ENCODE measurements at places on chromosomes 13 and 19.

DNA sequence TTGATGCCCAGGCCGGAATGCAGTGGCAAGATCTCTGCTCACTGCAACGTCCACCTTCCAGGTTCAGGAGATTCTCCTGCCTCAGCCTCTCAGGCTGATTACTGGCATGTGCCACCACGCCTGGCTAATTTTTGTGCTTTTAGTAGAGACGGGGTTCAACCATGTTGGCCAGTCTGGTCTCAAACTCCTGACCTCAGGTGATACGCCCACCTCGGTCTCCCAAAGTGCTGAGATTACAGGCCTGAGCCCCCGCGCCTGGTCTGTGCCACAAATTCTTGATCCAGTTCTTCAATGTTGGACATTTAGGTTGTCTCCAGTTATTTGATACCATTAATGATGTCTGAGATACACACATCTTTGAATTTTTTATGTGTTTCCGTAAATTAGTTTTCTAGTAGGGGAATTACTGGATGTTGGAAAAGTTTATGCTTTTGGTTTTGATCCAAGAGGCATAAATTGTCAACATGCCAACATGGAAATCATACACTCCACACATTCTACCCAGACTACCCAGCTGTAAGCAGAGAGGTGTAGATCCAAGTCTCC is 525 bp upstream of the COG3 start:
- no peak for DNase-seq

- no peak for DNase-seq
These were observed 42.9 kb upstream of the ZNF14 start for GRCh38 chr19:19775891-19776205.

DNA sequence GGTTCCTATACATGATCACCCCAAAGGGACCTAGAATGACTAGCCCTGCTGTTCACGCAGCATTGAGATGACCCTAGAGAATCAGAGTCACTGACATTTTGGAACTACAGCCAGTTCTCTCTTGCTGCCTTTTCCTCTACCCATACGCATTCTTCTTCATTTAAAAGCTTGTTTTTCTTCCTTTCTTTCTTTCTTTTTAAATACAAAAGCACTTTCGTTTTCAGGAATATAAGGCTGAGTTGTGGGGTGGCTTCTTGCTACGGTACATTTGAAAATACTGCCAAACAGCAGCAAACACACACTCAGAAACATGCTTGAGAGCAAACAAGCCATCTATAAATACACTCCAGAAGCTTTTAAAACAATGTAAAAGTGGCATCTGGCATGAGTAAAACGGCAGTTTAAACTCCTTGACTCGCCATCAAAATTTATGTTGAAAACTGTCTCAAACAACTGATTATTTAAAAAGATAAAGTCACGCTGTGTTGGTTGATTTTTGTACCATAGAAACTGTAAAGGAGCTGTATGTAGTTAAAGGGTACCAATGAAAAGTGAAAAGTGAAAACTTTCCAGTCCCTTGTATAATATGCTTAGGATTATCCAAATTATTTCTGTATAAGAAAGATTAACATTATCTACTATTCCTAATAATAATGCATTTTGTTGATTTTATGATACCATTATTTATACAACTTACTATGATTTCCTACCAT is 95.6 kb downstream of the PCDH9 start:
- no peak for DNase-seq

GRCh38 chr19:14078411-14078810 is 5.8 kb downstream of the MISP3 start:
- DNase-seq = no peak

- DNase-seq = no peak
These were observed 169.4 kb downstream of the B3GLCT start for GRCh38 chr13:31369213-31369612.

GRCh38 chr13:74662905-74663304 is 528.7 kb upstream of the KLF12 start:
- no peak for DNase-seq

DNA sequence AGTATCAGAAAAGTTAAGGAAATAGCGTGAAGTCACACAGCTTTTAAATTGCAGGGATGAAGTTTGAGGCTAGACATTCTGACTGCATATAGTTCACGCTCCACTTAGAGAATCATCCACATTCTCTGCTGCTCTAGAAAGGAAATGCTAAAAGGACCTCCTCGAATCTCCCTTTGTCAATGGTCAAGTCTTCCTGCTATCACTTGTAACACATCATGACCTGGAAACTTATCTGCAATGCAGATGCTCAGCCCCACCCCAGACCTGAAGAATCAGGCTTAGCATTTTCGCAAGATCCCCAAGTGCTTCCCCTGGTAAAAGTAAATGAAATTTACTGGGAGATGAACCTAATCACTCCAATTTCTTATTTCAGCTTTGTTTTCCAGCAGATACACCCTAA is 372.1 kb downstream of the LIG4 start:
- DNase-seq = no peak

DNA sequence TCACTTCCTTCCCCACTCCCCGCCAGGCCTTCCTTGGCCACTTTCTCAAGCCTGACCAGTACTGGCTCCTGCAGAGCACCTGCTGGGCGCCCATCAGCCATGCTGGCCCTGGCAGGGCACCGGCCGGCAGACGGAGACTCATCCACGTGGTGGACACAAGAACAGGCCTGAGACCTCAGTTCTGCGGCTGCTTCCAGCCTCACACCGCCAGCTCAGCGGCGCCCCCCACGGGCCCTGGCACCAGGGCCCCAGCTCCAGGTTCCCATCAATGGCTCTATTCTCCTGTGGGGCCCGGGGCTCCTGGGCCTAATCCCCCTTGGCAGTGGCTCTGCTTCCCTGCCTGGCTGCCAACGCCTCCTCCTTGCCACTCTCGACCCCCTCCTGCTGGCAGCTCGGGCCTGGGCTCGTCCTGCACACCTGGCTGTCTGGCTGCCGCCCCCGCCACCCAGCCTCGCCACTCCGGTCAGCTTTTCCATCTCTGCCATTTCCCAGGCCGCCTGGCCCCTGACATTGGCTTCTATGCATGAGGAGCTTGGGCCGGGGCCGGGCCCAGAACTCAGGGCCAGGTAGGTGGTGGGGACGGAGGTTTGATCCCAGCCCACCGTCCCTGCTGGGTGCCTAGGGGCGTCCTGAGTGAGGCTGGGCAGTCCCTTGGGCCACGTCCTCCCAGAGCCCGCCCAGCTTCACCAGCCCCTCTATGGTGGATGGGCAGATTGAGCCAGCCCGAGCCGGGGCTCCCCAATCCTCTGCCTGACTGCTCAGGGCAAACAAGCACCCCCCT is 6.2 kb downstream of the NDUFA11 start:
- no peak for DNase-seq

DNA sequence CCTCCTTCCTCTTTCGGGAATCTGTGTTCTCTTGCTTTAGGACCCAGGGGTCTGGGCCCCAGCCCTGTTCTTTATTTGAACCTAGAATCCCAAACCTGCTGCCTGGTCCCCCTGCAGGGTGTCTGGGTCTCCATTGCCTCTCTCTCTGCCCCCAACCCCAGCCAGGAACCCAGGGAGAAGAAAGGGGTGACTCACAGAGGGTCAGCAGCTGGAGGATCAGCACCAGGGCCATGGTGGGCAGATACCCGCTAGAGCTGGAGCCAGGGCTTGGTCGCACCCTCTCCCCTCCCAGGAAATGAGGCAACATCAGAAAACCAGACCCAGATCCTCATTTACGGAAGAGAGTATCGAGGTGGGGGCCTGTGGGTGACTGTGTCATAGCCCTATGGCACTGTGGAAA is at the start of gene OSCAR:
OSCAR (minus strand) TSS at position 243 of the 400 bp plus-strand sequence; CDS start at position 232, 11 bp downstream.
- DNase-seq = no peak

DNA sequence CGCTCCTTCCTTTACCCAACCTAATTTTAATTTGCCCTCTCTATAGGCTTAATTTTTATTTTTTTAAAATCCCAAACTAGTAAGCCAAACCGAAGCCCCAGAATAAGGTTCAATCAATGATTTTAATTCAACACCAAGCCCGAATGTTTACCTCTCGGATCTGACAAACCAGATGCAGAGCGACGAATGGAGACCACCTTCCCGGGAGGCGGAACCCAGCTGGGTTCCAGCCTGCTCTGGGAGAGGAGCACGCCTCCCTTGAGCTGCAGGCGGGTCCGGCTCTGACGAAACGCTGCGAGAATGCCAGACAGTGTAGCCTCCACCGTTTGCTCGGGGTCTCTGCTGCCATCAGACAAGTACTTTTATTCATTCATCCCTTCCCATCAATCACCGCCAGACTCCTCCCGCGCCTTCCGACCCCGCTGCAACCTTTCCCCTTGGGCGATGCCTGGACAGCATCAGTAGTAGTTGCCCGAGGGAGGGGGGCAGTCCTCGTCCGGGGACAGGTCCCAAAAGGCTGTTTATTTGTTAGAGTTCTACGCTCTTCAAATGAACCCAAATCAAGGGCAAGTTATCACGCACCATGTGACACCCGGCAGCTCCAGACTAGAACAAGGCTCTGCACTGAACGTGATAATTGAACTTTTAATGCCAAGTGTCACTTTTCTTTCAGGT is 752 bp upstream of the EDNRB start:
- DNase-seq = no peak

DNA sequence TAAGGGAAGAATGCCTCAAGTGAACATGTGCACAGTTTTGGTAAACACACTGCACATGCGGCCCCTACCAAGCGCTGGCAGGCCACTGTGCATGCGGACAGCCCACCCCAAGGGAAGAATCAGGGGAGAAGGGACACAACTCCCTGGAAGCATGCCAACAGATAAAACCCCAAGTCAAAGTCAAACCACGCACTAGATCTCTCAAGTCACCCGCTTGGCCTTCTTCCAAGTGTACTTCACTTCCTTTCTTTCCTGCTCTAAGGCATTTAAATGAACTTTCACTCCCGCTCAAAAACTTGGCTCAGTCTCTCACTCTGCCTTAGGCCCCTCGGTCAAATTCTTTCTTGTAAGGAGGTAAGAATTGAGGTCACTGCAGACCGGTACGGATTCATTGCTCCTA is 4.6 kb upstream of the RFXAP start:
- DNase-seq = no peak

GRCh38 chr19:47729468-47729798 is 15.9 kb upstream of the NOP53 start:
- DNase-seq = no peak

GRCh38 chr13:64723724-64724123 is 2506.4 kb downstream of the PCDH9 start:
- DNase-seq = no peak

DNA sequence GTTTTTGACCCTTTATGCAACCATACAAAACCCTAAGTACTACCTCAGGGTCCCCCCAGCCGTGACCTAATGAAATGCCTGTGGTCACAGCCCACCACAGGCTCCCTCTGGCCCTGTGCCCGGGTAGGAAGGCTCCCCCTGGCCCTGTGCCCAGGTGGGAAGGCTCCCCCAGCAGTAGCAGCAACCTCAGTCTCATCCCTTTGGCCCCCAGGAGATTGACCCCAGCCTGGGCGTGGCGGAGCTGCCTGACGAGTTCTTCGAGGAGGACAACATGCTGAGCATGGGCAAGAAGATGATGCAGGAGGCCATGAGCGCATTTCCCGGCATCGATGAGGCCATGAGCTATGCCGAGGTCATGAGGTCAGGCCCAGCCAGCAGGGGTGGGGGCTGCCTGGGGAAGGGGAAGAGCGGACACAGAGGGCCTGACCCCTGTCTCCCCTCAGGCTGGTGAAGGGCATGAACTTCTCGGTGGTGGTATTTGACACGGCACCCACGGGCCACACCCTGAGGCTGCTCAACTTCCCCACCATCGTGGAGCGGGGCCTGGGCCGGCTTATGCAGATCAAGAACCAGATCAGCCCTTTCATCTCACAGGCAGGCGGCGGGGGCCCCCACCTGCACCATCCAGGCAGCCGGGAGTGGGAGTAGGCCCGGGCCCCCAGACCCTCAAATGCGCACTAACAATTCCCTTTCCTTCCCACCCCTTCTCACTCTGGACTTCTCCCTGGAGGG is 6.3 kb upstream of the BEST2 start:
- no peak for DNase-seq

DNA sequence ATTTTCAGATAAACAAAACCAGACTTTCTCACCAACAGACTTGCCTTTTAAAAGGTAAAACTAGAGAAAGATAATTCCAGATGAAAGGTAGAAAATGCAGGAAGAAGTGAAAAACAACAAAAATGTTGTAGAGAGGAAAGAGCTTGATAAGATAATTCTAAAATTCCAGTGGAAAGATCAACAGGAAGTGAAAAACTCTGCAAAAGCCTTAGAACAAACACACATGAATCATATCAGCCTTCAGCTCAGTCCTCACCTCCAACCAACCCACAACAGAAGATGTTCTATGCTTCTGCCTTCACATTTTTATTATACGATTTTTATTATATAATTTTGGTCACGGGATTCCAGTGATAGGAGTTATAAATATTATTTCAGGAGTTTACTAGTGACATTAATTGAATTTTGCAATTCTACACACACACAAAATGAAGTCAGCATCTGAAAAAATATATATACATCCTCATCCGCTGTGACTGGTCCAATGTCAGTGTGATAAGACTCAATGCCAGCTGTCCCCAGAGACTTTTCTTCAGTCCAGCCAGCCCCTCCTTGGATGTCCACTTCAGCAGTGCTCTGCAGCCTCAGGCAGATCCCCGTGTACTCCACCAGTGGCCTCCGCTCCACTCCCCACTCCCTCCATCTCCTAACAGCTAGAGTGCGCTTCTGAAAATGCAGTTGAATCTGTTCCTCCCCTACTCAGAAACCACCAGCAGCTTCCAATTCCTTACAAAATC is 57.9 kb downstream of the GADD45B start:
- no peak for DNase-seq

DNA sequence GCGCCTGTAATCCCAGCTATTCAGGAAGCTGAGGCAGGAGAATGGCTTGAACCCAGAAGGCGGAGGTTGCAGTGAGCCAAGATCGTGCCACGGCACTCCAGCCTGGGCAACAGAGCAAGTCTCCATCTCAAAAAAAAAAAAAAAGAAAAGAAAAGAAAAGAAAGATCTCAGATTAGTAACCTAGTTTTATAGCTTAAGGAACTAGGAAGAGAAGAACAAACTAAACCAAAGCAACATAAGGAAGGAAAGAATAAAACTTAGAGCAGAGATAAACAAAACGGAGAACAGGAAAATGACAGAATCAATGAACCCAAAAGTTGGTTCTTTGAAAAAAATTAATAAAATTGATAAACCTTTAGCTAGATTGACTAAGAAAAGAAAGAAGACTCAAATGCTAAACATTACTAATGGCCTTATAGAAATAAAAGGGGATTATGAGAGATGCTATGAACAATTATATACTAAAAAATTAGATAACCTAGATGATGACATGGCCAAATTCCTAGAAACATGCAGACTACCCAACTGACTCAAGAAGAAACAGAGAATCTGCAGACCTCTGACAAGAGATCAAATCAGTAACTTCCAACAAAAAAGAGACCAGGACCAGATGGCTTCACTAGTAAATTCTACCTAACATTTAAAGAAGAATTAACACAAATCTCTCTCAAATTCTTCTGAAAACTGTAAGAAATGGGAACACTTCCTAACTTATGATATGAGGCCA is 68.2 kb downstream of the CDADC1 start:
- DNase-seq = no peak

- DNase-seq = no peak
These were observed 4.6 kb upstream of the UQCR11 start for GRCh38 chr19:1609680-1610474.

DNA sequence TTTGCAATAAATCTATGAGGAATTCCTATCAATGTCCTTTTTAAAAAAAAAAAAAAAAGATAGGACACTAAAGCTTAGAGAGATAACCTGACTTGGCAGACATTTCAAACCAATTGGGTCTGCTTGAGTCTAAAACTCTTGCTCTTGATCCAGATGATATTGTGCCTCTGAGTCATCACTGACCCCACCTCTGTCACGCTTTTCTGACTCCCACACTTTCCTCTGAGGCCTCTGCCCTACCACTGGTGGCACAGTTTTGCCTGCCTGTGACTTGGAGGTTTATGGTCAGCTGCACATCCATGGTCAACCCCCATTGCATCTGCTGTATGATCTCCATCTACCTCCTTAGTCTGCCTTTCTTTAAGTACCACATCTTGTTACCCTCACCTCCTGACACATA is 328.7 kb downstream of the SPRY2 start:
- DNase-seq = no peak

All from GM19239 (cell line).